Mesendoderm (in vitro differentiated cells): ENCODE measurements at places on chromosomes 3 and 15.

DNA sequence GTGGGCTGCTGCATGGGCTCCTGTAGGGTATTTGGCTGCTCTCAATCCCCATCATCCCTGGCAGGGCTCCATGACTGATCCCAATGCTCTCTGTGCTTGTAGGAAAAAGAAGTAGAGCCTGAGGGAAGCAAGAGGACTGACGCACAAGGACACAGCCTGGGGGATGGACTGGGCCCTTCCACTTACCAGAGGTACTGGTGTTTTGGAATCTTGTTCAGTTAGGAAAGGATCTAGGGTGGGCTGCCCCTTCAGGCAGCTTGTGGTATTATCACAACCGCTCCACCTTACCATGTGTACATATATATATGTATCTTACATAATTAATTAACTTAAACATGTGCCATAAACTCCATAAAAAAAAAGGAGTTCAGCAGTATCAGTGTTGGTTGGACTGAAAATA, 1.3 kb downstream of the SLC28A2 start:
- H3K36me3 ChIP-seq = no peaks in the 10 kb centered on the region
- peak; percentile 44 for DNase-seq
- H3K27me3 ChIP-seq = no peaks in the 10 kb centered on the region
- no peak overlapping the region for H3K27ac ChIP-seq
- H3K4me3 ChIP-seq = no peak overlapping the region

- no peaks in the 10 kb centered on the region for H3K36me3 ChIP-seq
- H3K27me3 ChIP-seq = no peaks in the 10 kb centered on the region
- H3K4me3 ChIP-seq = no peak overlapping the region
- H3K4me1 ChIP-seq = peaks cover 2% of the 10 kb centered on the region
Observed at GRCh38 chr3:179452872-179453271, 1.6 kb upstream of the GNB4 start.

GRCh38 chr3:77254967-77255831, 215.3 kb downstream of the ROBO2 start:
- no peaks in the 10 kb centered on the region for H3K27me3 ChIP-seq
- no peak overlapping the region for H3K27ac ChIP-seq
- peak; percentile 69 for DNase-seq
- H3K36me3 ChIP-seq = no peaks in the 10 kb centered on the region
- no peak overlapping the region for H3K4me3 ChIP-seq
- H3K4me1 ChIP-seq = no peaks in the 10 kb centered on the region

- no peaks in the 10 kb centered on the region for H3K27me3 ChIP-seq
- H3K36me3 ChIP-seq = peaks cover 9% of the 10 kb centered on the region
- H3K4me1 ChIP-seq = no peaks in the 10 kb centered on the region
- DNase-seq = no peak
Observed at GRCh38 chr15:42171122-42171521, 14.7 kb upstream of the PLA2G4F start.

DNA sequence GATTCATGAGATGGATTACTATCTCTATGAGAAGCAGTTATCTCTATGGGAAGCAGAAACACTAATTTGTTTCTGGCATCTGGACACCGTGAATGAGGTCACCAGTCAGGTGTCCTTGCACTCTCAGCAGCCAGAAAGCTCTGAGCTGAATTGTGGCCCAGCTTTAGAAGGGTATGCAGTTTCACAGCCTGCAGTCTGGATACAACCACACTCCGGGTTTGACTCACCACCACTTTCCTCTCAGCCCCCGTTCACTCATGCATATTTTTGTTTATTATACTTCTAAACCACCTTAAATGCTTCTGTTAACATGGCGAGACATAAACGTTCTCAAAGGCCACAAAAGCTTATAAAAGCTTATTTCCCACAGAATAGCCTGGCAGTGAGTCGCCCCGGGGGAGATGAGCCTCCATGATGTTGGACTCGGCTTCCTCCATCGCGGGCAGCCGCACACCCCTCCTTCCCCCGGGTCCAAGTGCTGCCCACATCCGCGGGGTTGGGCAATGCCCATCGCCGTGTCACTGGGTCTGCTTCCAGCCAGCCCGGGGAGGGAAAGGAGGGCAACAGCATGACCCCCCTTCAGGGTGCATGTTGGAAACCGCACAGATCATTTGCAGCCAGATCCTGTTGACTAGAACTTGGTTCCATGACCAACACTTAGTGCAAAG, 16.8 kb upstream of the SLC41A3 start:
- H3K27me3 ChIP-seq = no peaks in the 10 kb centered on the region
- no peaks in the 10 kb centered on the region for H3K36me3 ChIP-seq
- no peak for DNase-seq
- H3K27ac ChIP-seq = no peak overlapping the region

DNA sequence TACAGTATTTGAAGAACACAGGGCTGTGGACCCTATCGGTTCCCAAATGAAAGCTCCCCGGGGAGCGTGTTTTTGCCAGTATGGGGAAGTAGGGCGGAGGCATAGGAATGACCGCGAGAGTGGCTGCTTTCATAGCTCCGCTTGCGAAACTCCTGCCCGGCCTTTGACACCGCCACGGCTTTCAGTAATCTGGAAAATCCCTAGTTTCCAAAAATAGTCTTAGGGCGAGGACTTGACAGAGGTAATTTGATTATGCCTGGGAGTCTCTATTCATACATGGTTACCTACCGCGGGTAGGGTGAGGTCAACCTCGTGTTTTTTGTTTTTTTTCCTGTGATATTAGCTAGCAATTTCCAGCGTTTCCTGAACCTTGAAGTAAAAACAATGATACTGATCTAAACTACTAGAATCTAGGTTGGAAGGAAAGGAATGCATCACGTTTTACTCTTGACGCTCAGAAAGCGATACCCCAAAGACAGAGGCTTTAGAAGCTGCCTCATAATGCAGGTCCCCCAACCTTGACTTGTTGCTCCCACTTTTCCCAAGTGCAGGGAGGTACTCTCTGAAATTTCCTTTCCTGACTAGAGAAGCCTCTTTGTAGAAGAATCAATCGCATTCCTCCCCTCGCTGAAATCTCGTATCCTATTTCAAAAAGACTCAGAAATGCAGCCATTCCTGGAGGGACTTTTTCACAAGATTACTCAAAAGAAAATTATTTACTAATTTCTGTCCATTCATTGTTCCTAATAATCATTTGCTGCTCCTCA, 894 bp upstream of the CCNL1 start:
- H3K4me3 ChIP-seq = peak overlapping the region; percentile 41
- peak; percentile 68 for DNase-seq
- H3K4me1 ChIP-seq = peaks cover 1% of the 10 kb centered on the region
- H3K36me3 ChIP-seq = no peaks in the 10 kb centered on the region

- peaks cover 2% of the 10 kb centered on the region for H3K4me1 ChIP-seq
- peak; percentile 54 for DNase-seq
Observed at GRCh38 chr3:55899887-55900286, 412.8 kb upstream of the WNT5A start.

GRCh38 chr3:436053-436452, 239.5 kb downstream of the CHL1 start:
- H3K36me3 ChIP-seq = no peaks in the 10 kb centered on the region
- no peak overlapping the region for H3K4me3 ChIP-seq
- no peak overlapping the region for H3K27ac ChIP-seq
- DNase-seq = no peak

DNA sequence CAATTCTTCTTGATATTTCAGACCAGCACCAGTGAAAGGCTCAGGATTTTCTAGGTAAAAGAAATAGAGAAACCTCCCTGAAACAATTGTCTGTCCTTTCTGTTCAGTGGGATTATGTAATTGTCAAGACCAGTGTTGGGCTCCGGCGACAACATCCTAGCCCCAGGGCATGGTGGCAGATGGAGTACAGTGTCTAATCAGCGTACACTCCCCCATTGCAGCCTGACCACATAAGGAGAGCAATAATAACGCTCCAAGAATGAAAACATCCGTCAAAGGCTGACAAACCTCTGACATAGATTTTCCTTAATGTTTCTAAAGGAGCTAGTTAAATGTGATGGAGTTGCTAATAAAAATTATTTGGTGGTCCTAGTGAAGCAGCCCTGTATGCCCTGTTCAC, 144.6 kb downstream of the EBLN2 start:
- no peak for DNase-seq
- no peak overlapping the region for H3K27ac ChIP-seq

DNA sequence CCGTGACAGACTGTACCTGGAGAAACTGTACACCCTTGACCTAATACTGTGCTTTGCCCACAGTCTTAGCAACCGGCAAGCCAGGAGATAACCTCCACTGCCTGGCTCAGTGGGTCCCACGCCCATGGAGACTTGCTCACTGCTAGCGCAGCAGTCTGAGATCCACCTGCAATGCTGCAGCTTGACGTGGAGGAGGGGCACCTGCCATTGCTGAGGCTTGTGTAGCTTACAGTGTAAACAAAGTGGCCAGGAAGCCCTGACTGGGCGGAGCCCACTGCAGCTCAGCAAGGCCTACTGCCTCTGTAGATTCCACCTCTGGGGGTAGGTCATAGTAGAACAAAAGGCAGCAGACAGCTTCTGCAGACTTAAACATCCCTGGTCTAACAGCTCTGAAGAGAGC, 189.3 kb downstream of the EDEM1 start:
- no peaks in the 10 kb centered on the region for H3K4me1 ChIP-seq
- no peak overlapping the region for H3K4me3 ChIP-seq
- peak; percentile 59 for DNase-seq
- H3K36me3 ChIP-seq = no peaks in the 10 kb centered on the region
- H3K27ac ChIP-seq = no peak overlapping the region

GRCh38 chr15:90145259-90145658, 43.0 kb upstream of the IDH2 start:
- no peaks in the 10 kb centered on the region for H3K36me3 ChIP-seq
- no peak for DNase-seq
- no peak overlapping the region for H3K27ac ChIP-seq
- H3K27me3 ChIP-seq = no peaks in the 10 kb centered on the region
- H3K4me1 ChIP-seq = no peaks in the 10 kb centered on the region

GRCh38 chr15:32716915-32717425, 834 bp upstream of the GREM1 start:
- DNase-seq = no peak
- H3K27me3 ChIP-seq = peaks cover 15% of the 10 kb centered on the region

- no peak overlapping the region for H3K4me3 ChIP-seq
- no peak overlapping the region for H3K27ac ChIP-seq
- H3K36me3 ChIP-seq = no peaks in the 10 kb centered on the region
Observed at GRCh38 chr3:123732447-123732846, 147.6 kb upstream of the HACD2 start.
